Activated T-helper 1 cell treated with anti-CD3 and anti-CD28 coated beads, Interleukin-12 subunit alpha, Interleukin-12 subunit beta, Interleukin-2, Interleukin-4 antibody, amounts not matched to agents 30 ng/mL and 10 ng/mL and 1 ng/mL, durations not matched to agents 14 hours and 24 hours and 36 hours (primary cell): ENCODE measurements at places on chromosomes 3 and 15.

DNA sequence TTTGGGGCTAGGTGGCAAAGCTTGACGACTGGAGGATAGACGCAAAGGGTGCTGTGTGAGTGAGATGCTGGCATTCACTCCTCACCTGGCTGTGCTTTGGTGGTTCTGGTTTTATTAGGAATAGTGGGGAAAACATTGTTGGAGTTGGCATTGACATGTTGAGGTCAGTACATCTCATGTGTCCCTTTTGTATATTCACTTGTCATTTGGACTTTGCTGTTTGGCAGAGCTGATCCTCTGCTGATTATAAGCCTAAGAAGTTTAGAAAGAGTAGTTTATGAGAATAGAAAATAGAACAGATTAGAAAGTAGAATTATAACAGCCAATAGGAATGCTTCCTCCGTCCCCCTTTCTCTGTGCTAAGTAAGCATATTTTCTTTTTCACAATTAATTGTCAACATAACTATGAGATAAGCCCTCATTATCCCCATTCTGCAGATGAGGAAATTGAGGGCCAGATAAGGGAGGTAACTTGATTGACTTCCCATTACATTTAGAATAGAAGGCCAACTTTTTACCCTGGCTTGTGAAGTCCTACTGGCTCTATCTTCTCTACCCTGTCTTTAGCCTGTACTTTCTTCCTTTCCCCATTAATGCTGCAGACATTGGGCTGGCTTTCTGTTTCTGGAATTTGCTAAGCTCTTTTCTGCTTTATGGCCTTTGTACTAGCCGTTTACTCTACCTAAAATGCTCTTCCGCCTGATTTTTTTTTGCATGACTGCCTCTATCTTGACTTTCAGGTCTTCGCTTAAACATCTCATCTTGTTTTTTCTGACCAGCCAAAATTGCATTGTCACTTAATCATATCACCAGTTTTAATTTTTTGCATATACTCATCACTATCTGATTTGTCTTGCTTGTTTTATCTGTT, 12.8 kb downstream of the ITPR1 start:
- H3K4me1 ChIP-seq, result peaks cover 41% of the 10 kb centered on the region
- DNase-seq, result no peak
- H3K27me3 ChIP-seq, result no peaks in the 10 kb centered on the region

DNA sequence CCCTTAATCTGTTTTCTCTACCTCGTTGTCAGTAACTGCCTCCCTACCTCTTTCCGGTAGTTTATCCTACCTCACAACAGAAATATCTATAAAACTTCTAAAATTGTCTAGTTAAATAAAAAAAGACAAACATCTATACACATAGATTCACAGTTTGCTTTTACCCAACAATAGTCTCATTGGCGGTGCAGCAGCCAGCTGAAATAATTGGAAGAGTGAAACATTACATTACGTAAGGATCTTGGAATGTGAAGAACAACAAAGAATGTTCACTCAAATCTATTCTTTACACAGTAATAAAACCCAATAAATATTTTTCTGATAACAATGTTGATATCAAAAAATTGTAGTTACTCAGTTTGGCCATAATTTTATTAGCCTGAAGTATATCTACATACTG, 115.5 kb upstream of the ARPP21 start:
- no peaks in the 10 kb centered on the region for H3K27me3 ChIP-seq
- H3K4me3 ChIP-seq, result no peak overlapping the region
- no peaks in the 10 kb centered on the region for H3K4me1 ChIP-seq
- H3K27ac ChIP-seq, result no peak overlapping the region
- DNase-seq, result no peak

DNA sequence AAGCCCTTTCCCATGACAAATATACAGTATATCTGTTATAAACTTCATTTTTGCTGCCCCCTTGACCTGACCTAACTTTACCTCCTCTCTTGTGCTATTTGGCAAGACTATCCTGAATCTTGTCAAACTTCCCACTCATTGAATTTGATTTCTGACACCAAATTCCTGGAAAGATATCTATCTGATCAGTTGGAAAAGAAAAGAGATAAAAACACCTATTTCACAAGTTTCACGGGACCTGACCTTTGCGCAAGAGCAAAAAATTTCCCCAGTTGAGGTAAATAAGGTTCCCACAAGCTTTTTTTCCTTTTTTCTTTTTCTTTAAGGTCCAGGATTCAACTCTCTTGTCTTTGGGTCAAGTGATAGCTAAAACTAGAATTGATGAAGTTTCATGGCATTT, 189.2 kb upstream of the LPP start:
- H3K27ac ChIP-seq, result no peak overlapping the region
- H3K4me3 ChIP-seq, result no peak overlapping the region

GRCh38 chr3:71250026-71250425, 333.5 kb downstream of the FOXP1 start:
- H3K27me3 ChIP-seq, result peaks cover 4% of the 10 kb centered on the region
- no peak overlapping the region for H3K27ac ChIP-seq
- no peaks in the 10 kb centered on the region for H3K36me3 ChIP-seq
- no peak for DNase-seq
- no peak overlapping the region for H3K4me3 ChIP-seq
- H3K4me1 ChIP-seq, result no peaks in the 10 kb centered on the region

DNA sequence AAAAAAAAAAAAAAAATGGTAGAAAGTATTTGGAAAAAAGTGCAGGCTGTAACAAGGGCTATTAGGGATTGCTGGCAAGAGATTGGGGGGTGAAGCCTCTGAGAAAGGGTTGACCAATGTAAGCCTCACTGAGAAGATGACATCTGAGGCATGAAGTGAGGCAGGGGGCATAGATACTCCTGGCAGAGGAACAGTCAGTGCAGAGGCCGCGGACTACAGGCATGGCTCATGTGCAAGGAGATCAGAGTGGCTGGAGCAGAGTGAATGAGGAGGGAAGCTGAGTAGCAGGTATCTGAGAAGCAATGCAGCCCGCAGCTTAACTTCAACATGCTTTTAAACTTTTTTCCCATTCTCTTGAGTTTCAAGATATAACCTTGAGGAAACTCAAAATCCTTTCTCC, 5.4 kb downstream of the FBXL22 start:
- no peak overlapping the region for H3K27ac ChIP-seq
- peak overlapping the region; percentile 58 for H3K4me3 ChIP-seq
- peaks cover 2% of the 10 kb centered on the region for H3K27me3 ChIP-seq
- H3K4me1 ChIP-seq, result peaks cover 47% of the 10 kb centered on the region

DNA sequence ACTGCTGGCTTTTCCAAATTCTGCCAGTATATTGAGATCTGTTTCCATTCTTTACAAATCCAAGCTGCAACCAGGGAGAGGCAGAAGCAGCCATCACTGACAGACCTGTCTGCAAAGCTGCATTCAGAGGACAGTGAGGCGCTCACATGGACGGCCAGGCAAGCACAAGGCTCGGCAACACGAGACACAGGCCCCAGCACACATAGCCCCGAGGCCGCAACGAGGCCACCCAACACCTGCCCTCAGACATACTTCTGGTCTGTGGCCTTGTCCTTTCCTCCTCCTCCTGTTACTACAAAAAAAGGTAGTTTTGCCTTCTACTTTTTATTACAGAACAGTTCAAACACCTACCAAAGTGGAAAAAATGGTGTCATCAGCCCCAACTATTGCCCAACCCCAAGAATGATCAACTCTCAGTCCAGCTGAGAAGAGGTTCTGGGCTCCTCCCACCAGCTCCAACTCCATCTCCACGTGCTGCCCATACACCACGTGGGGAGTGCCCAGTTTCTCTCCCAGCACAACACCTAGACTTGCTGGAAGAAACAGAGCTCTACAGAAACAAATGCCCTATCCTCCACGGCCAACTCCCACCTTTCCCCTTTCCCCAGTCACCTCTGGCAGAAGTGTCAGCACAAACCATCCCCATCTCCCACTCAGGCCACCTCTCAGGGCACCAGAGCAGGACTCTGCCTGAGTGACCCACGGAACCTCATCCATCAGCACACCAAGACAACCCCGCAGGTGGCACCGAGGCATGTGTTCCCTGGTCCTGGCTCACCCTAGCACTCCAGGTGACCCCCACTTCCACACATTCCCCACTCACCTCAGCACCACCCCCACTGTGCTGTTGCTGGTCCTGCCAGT, 7.4 kb downstream of the ZXDC start:
- no peak overlapping the region for H3K27ac ChIP-seq
- H3K4me3 ChIP-seq, result no peak overlapping the region
- DNase-seq, result no peak

DNA sequence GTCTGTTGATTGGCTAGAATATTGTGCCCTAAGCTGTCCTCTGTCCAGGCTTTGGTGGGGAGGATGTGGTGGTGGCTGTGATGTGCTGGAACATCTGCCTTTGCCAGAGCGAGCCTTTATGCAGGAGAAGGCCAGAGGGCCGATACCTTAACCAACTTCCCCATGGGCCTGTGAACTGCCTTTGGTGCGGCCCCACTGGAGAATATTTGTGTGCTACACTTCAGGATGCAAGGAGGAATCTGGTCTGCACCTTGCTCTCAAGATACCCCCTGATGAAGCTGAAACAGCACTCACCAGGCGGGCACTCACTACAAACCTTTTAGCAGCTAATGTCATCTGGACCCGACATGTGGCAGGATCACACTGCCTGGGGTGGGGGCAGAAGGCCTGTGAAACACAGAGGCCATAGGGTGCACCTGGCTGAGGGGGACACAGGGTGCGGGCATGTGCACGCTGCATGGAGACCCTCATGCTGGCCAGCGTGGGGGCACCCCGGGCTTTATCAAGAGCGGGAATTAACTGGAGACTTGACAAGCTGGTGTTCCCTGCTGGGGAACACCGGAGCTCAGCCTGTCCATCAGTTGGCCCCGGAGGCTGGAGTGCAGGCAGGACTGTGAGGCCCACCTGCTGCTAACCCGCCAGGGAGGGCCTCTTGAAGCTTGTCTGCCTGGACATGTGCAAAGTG, 16.4 kb downstream of the PRR23E start:
- no peaks in the 10 kb centered on the region for H3K36me3 ChIP-seq
- no peak overlapping the region for H3K4me3 ChIP-seq
- H3K4me1 ChIP-seq, result no peaks in the 10 kb centered on the region
- DNase-seq, result no peak

GRCh38 chr3:110575702-110576101, 495.9 kb upstream of the NECTIN3 start:
- no peak for DNase-seq
- no peak overlapping the region for H3K4me3 ChIP-seq
- no peak overlapping the region for H3K27ac ChIP-seq
- peaks cover 2% of the 10 kb centered on the region for H3K27me3 ChIP-seq
- no peaks in the 10 kb centered on the region for H3K36me3 ChIP-seq
